ENCODE measurements at places on chromosomes 1 and 21. TPM values are rescaled to one million over a fixed set of nuclear protein-coding genes. Genes with fewer than 3 reads are reported as not detected.

VHLL gene
- not detected for total RNA-seq

ELF3 gene
- total RNA-seq, result 1,154 TPM

DNA sequence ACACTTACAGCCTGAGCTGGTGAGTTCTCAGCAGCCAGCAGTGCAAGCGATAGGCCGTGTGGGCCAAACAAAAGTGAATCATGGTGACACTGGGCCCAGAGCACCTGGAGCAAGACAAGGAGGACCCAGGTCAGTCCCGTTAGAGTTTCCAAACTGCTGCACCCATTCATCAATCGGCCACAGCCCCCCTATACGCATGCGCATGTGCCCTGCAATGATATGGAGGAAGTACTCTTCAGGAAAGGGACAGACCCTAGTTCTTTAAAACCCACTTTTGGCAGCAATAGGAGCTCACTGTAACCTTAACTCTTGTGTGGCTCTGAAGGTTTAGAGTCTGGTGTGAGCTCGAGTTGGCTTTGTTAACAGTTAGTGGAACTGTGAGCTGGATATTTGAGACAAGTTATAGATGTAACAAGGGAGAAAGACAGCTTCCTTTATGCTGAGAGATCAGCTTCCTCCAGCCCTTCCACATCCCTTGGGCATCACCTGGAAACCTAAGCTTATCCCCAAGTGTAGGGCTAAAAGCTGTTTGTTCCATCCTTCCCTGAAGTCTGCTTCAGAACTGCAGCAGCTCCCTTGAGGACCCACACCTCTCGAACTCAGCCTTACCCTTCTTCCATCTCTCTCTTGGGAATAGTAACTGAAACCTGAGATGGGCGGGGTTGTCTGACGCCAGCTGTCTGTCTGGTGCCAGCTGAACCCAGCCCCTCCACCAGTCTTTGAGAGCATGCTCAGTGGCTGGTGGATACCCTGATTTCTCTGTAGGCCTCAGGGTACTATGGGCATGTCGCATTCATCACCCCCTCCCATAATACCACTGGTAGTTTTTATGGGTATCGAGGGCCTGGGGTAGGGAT is 17.7 kb downstream of the NMNAT1 start:
- no peaks in the 10 kb centered on the region for H3K36me3 ChIP-seq
- DNase-seq, result no peak
- H3K4me3 ChIP-seq, result no peak overlapping the region
- H3K27ac ChIP-seq, result no peak overlapping the region
- no peaks in the 10 kb centered on the region for H3K27me3 ChIP-seq

DNA sequence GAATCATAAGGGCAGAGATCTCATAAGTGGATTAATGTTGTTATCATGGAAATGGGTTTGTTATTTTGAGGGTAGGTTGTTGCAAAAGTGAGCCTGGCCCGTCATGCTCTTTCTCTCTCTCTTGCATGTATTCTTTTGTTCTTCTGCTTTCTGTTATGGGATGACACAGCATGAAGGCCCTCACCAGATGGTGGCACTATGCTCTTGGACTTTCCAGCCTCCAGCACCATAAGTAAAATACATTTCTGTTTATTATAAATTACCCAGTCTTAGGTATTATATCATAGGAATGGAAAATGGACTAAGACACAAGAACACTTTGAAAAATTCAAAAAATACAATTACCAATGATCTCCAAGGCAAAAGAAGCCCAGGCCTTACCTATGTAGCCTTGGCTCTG is 676.1 kb downstream of the PTPRU start:
- no peaks in the 10 kb centered on the region for H3K27me3 ChIP-seq
- DNase-seq, result no peak
- H3K4me1 ChIP-seq, result no peaks in the 10 kb centered on the region

Data from ovary (tissue), 10 donors.